ENCODE measurements at places on chromosomes 6 and 20. TPM values are rescaled to one million over a fixed set of nuclear protein-coding genes. Genes with fewer than 3 reads are reported as not detected.
A peak's percentile ranks its signal among the peaks of the same experiment; 100 is the strongest.

- no peak for DNase-seq
- no peaks in the 10 kb centered on the region for H3K4me1 ChIP-seq
- H3K36me3 ChIP-seq: no peaks in the 10 kb centered on the region
- no peak overlapping the region for H3K27ac ChIP-seq
- H3K4me3 ChIP-seq: no peak overlapping the region
Observed at GRCh38 chr6:33861722-33862121, 57.9 kb upstream of the MLN start.

The LY6G6C gene
- not detected for total RNA-seq

The KHDC1L gene
- total RNA-seq: not detected

The BPIFB2 gene
- not detected for total RNA-seq

DNA sequence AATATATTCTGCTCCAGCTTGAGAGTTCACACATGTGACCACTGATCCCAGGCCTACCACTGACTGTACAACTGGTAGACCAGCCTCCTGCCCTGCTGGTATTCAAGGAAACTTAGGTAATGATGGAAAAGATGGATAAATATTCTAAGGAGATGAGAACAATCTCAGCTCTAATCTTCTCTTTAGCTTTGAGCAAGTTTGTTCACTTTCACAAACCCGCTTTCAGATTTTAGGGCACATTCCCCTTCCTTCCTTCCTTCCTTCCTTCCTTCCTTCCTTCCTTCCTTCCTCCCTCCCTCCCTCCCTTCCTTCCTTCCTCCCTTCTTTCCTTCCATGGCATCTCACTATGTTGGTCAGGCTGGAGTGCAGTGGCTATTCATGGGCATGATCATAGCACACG lies 88.2 kb upstream of the PHACTR1 start:
- H3K36me3 ChIP-seq: no peaks in the 10 kb centered on the region
- H3K27ac ChIP-seq: no peak overlapping the region
- no peaks in the 10 kb centered on the region for H3K27me3 ChIP-seq
- no peak overlapping the region for H3K4me3 ChIP-seq
- no peaks in the 10 kb centered on the region for H3K4me1 ChIP-seq
- DNase-seq: no peak

The LY6G6F gene
- not detected for total RNA-seq

The OR2H2 gene
- not detected for total RNA-seq

DNA sequence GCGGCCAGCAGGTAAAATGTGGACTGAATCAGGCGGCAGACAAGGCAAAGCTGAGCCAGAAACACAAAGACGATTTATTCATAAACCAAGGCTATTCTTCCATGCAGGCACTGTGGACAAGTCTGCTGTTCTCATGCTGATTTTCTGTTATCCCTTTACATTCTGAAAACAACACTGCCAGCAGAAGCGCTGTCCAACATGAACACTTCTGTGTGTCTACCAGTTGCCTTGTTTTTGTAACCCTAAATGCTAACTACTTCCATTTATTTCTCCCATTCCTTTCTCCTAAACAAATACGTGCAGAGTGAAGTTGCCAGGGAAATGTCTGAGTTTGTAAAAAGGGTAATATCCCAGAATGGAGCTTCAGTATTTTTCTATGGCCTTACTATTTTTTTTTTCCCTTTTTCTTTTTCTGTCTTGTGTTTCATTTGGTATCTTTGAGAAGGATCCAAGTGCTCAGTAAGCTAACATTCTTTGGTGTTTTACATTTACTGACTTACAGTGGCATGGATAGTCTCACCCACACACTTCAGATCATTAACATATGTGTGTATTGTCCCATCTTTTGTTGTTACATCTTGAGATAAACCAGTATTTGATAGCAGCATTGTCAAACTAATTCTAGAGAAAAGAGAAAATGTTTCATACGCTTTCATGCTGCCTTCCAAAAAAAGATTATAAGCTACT lies 1308.9 kb upstream of the MAP3K7 start:
- H3K36me3 ChIP-seq: no peaks in the 10 kb centered on the region
- no peaks in the 10 kb centered on the region for H3K4me1 ChIP-seq
- H3K4me3 ChIP-seq: no peak overlapping the region
- no peak for DNase-seq
- no peak overlapping the region for H3K27ac ChIP-seq
- H3K27me3 ChIP-seq: no peaks in the 10 kb centered on the region

- no peak overlapping the region for H3K27ac ChIP-seq
- no peak for DNase-seq
- H3K27me3 ChIP-seq: no peaks in the 10 kb centered on the region
- H3K4me1 ChIP-seq: no peaks in the 10 kb centered on the region
- no peaks in the 10 kb centered on the region for H3K36me3 ChIP-seq
- no peak overlapping the region for H3K4me3 ChIP-seq
Observed at GRCh38 chr6:165976684-165977083, 191.0 kb downstream of the TBXT start.

DNA sequence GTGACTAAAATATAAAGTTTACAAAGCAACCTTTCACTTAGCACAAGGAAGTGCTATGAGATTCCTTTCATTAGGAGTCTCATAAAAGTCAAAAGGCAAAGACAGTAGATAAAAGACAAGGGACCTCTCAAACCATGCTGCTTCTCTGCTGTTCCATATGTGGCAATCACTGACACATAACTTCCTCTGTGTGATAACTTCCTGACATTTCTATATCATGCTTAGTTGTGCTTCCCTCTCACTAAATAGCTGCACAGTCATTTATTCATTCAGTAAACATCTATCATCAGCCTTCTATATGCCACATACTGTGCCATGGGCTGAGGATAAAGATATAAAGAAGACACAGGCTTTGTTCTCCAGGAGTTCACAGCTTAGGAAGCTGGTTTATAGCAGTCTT lies 214.8 kb upstream of the GRIK2 start:
- no peaks in the 10 kb centered on the region for H3K27me3 ChIP-seq
- no peak overlapping the region for H3K4me3 ChIP-seq
- no peak for DNase-seq
- no peaks in the 10 kb centered on the region for H3K36me3 ChIP-seq
- no peak overlapping the region for H3K27ac ChIP-seq

The SNAP91 gene
- total RNA-seq: 3.0 TPM

The WFDC5 gene
- total RNA-seq: not detected

DNA sequence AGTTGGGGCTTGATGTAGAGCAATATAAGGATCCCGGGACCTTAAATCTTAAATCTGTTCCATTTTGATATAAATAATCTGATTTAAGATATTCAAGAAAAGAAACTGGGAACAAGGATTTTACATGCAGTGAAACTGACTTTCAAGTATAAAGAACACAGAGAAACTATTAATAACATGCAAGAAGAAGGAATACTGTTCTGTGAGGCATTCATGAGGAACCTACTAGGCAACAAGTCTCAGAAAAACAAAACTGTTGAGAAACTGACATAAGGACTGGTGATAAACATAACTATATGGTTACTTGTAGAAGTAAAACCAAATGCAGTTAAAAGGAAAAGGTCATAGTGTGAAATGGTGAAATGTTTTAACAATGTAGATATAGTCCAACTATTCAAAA lies 15.8 kb downstream of the HDDC2 start:
- DNase-seq: no peak
- no peaks in the 10 kb centered on the region for H3K27me3 ChIP-seq
- no peak overlapping the region for H3K4me3 ChIP-seq

The CALHM5 gene
- total RNA-seq: 16.7 TPM

DNA sequence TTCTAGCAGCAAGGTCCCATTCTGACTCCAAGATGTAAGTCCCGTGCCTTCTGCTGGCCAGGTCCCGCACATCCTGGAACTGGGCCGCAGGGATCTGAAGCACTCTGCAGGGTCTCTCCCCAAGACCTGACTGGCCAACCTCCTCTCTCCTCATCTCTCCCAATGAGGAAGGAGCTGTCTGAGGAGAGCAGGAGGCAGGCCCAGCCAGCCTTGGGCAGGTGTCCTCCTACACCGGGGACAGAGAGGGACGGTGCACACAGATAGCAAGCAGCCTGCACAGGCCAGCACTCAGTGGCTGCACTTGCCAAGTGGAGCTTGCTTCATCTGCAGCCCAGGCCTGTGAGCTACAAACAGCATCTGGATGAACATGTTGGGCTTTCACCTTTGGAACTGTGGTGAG lies 76.8 kb upstream of the CD93 start:
- H3K36me3 ChIP-seq: no peaks in the 10 kb centered on the region
- H3K4me3 ChIP-seq: no peak overlapping the region
- no peaks in the 10 kb centered on the region for H3K27me3 ChIP-seq
- H3K4me1 ChIP-seq: peaks cover 17% of the 10 kb centered on the region
- DNase-seq: no peak

GRCh38 chr20:64027981-64028685 lies 7.8 kb upstream of the C20orf204 start:
- H3K27me3 ChIP-seq: no peaks in the 10 kb centered on the region
- DNase-seq: no peak
- no peaks in the 10 kb centered on the region for H3K4me1 ChIP-seq
- H3K27ac ChIP-seq: no peak overlapping the region
- peaks cover 87% of the 10 kb centered on the region for H3K36me3 ChIP-seq

- no peaks in the 10 kb centered on the region for H3K27me3 ChIP-seq
- no peaks in the 10 kb centered on the region for H3K36me3 ChIP-seq
- H3K4me1 ChIP-seq: peaks cover 11% of the 10 kb centered on the region
- H3K27ac ChIP-seq: no peak overlapping the region
Observed at GRCh38 chr6:136058852-136059251, 191.3 kb downstream of the MTFR2 start.

- H3K27me3 ChIP-seq: no peaks in the 10 kb centered on the region
- no peaks in the 10 kb centered on the region for H3K4me1 ChIP-seq
- H3K36me3 ChIP-seq: no peaks in the 10 kb centered on the region
- no peak overlapping the region for H3K4me3 ChIP-seq
Observed at GRCh38 chr6:53647462-53648094, 18.0 kb downstream of the KLHL31 start.

The PTGIS gene
- total RNA-seq: 465 TPM

The CDH4 gene
- not detected for total RNA-seq

The VSX1 gene
- total RNA-seq: not detected

- DNase-seq: no peak
- H3K4me1 ChIP-seq: peaks cover 16% of the 10 kb centered on the region
- no peak overlapping the region for H3K4me3 ChIP-seq
Observed at GRCh38 chr6:34810017-34810882, 18.4 kb downstream of the BLTP3A start.

DNA sequence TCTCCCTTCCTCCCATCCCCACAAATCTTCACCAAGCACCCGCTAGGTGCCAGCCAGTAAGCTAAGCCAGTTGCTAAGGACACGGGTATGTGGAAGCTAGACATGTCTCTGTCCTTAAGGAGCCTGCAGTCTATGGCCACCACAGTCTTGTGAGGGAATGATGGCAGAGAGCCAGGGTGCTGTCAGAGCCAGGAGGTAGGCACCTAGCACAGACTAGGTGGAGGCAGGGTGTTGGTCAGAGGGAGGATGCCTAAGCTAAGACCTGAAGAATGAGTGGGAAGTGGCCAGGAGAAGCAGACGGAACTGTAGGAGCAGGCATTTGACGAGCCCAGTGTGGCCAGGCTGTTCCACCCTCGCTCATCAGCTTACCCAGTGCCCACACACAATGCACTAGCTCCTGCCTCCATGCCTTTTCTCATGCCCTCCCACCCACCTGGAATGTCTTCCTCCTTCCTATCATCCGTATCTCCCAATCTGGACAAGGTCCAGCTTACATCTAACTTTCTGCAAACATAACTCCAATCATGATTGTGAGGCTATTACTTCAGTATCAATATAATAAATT lies 125.6 kb downstream of the FOXC1 start:
- no peak overlapping the region for H3K4me3 ChIP-seq
- H3K4me1 ChIP-seq: no peaks in the 10 kb centered on the region
- H3K27ac ChIP-seq: no peak overlapping the region
- H3K27me3 ChIP-seq: no peaks in the 10 kb centered on the region
- no peak for DNase-seq
- no peaks in the 10 kb centered on the region for H3K36me3 ChIP-seq

DNA sequence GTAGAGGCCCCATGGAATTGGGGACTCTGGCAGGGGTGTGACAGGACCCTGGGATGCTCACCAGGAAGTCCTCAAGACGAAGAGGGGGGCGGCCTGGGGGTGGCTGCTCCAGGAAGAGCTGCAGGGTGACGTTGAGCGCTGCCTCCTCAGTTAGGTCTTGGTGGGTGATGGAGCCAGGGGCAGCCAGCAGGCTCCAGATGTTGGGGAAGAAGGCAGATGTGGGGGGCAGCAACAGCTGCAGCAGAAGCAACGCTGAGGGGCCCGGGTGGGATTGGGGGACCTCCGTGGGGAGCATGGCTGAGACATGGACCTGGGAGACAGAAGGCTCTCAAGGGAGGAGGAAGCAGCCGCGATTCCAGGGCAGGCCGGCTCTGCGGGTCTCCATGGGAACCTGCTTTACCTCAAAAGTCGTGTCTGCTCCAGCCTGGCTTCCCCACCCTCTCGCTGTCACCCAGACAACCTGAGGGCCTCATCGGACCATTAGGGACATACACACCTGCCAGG lies 591 bp downstream of the VWA7 start:
- H3K27ac ChIP-seq: no peak overlapping the region
- H3K4me1 ChIP-seq: peaks cover 6% of the 10 kb centered on the region
- no peaks in the 10 kb centered on the region for H3K27me3 ChIP-seq
- H3K4me3 ChIP-seq: peak overlapping the region; percentile 46

DNA sequence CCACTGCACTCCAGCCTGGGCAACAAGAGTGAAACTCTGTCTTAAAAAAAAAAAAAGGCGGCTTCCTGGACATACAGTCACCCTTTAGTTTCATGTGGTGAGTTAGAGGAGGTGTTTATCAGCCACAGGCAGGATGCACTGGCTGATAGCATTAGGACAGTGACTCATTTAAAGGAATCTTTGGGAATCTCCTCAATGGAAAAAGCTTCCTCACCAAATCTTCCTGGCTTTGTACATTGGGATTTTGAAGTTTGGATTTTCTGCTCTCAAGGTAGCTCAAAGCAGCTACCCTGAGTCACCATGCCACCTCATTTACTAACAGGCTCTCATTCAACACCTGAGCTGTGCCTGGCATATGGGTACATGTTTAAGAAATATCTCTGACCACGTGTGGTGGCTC lies 20.2 kb downstream of the PRPH2 start:
- DNase-seq: no peak
- no peak overlapping the region for H3K4me3 ChIP-seq
- H3K27ac ChIP-seq: no peak overlapping the region
- H3K36me3 ChIP-seq: no peaks in the 10 kb centered on the region
- no peaks in the 10 kb centered on the region for H3K27me3 ChIP-seq
- H3K4me1 ChIP-seq: no peaks in the 10 kb centered on the region

DNA sequence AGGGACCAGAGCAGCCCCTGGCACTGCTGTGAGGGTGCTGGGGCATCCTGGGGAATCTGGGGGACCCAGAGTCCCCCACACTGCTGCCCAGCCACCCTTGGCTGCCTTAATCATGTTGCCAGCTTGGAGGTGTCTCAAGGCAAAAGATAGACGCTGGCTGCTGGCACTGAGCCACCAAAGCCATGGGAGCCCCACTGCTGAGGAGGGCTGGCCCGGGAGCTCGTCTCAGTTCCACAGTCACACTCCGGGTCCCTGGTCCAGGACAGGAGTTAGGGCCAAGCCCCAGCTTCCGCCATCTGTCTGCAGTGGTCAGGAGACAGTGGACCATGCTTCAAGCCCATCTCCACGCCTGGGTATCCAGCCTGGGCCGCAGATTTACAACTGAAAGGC lies 41.0 kb upstream of the HMGA1 start:
- no peaks in the 10 kb centered on the region for H3K4me1 ChIP-seq
- no peak for DNase-seq
- H3K36me3 ChIP-seq: no peaks in the 10 kb centered on the region
- no peak overlapping the region for H3K27ac ChIP-seq
- no peaks in the 10 kb centered on the region for H3K27me3 ChIP-seq

The C6orf15 gene
- not detected for total RNA-seq
